ENCODE measurements at places on chromosomes 3 and 15. TPM values are rescaled to one million over a fixed set of nuclear protein-coding genes. Genes with fewer than 3 reads are reported as not detected.

The SERINC4 gene
- total RNA-seq: not detected

The PLCD1 gene
- 80.1 TPM for total RNA-seq

The ZFYVE19 gene
- 24.8 TPM for total RNA-seq

The FBXO40 gene
- total RNA-seq: not detected

The SOX2 gene
- total RNA-seq: 16.4 TPM

Measured in upper lobe of left lung (tissue), 6 donors.